ENCODE measurements at places on chromosomes 13 and 19.
A peak's percentile ranks its signal among the peaks of the same experiment; 100 is the strongest.

DNA sequence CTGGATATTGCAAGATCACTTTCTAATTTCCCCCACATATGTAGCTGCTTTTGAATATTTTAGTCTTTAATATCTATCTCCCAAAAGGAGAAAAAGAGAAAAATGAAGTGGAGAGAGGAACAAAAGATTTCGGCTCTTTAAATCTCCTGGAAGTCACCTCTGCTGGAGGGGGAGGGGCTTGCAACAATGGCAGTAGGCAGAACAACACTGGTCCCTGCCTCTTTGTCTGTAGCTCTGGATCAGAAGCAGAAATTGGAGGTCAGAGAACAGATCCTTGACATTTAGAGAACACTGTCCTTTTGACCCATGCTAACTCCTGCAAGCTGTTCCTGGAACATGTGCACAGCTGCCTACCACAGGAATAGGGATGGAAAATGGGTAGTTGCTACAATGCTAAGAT, 86.7 kb upstream of the GPR12 start:
- no peak for DNase-seq

DNA sequence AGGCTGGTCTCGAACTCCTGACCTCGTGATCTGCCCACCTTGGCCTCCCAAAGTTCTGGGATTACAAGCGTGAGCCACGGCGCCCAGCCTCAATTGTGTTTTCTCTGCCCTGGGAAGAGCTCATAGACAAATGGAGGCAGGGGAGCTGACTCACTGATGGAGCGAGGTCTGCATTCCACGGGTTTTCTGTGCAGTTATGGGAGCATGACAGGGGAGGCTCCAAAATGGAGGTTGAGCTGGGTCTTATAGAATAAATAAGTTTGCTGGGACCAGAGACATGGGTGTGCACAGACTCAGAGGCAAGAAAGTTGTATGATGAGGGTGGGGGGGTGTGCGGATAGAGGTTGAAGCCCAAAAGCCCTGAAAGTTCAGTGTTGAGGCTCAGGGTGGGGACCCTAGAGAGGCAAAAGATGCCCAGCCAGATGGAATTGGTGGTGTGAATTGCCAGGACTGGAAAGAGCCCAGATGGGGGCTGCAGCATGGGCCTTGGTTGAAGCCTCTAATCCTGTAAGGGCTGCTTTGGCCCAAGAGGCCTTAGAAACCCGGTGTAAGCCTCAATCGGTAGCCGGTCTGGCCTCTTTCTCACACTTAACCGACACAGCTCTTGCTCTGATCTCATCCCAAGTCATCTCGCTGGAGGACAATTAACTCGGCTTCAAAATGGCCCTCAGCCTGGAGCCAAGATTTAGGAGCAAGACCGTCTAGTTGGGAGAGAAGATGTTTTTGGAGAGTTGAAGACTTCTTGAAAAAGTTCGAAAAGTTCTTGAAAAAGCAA, 1.9 kb downstream of the TPM4 start:
- no peak for DNase-seq

GRCh38 chr13:113804017-113804702, 45.1 kb downstream of the TMEM255B start:
- no peak for DNase-seq

DNA sequence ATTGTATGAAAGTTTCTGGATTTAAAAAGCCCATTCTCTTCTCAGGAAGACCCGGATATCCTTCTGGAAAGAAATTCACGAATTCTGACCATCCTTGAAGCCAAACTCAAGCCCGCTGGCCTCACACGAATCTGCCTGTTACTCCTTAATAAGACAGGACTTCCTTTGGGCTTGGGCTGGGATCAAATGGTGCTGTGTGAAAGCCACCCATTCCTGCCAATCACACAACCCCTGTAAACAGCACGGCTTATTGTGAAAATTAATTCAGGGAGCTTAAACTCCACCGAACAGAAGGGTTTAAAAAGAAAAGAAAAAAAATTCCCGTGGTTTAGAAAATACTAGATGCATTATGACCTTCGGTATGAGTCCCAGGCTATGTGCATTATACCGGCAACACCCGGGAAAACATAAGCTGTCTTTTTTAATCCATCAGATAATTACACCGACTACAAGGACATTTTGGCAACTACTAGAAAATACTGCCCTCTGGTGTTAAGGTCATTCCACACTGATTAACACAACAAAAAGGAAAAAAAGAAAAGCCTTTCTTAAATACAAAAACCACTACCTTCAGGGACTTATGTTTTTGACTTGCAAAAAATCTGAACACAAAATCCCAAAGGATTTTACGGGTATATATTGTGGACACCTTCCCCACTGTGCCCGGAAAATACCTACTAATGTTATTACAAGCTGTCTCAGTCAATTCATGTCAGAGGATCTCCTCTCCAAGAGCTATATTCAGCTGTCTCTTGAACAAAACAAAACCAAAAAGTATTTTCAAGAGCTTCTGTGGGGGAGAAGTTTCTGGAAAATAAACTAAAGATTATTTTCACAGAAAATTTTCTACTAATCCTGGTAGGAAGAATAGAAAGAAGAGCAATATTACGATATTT, 76.0 kb upstream of the LSM14A start:
- DNase-seq: no peak

- DNase-seq: no peak
Observed at GRCh38 chr13:62747629-62748028, 1332.0 kb upstream of the PCDH20 start.

GRCh38 chr19:13155472-13156359, 5.5 kb downstream of the IER2 start:
- peak; percentile 59 for DNase-seq
